Cardiac muscle cell (in vitro differentiated cells and primary cell): ENCODE measurements at places on chromosomes 13 and 19. TPM values are rescaled to one million over a fixed set of nuclear protein-coding genes. Genes with fewer than 3 reads are reported as not detected.

GRCh38 chr19:19207637-19208572 lies 3.9 kb upstream of the NCAN start:
- DNase-seq: no peak

DNA sequence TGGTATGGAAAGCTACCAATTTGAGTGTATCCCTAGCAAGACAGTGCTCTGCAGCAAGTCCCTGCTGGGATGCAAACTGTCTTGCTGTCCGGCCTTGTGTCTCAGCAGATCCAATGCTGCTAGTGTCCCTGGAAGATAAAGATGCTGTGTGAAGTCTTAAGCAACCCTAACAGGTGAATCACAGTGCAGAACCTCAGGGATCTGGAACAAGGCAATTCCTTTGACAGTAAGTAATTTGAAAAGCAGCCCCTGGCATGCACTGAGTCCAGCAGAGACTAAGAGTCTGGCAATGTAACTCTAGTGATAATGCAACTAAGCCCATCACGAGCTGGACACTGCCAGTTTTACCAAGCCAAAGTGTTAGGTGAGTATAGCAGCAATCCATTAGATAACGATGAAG lies 1.7 kb upstream of the UCHL3 start:
- DNase-seq: no peak

- DNase-seq: no peak
Measured at GRCh38 chr13:48817166-48817802, 158.4 kb upstream of the FNDC3A start.

The PSG1 gene
- not detected in 2 replicates for polyA plus RNA-seq

DNA sequence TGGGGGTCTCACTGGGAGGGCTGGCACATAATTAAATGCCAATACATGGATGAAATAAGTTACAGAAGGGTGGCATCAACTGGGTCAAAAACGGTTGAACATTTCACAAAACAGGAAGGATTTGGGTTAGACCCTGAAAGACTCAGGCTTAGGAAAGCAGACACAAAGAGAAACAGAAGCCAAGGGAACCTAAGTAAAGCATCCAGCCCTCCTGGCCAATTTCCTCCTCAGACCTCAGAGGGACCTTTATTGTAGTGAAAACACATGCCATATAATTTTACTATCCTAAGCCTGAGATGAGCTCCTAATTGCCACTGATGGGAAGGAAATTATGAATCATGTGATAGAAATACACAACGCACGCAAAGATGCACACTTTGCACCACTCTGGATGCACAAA lies 12.1 kb upstream of the CEACAM3 start:
- no peak for DNase-seq

DNA sequence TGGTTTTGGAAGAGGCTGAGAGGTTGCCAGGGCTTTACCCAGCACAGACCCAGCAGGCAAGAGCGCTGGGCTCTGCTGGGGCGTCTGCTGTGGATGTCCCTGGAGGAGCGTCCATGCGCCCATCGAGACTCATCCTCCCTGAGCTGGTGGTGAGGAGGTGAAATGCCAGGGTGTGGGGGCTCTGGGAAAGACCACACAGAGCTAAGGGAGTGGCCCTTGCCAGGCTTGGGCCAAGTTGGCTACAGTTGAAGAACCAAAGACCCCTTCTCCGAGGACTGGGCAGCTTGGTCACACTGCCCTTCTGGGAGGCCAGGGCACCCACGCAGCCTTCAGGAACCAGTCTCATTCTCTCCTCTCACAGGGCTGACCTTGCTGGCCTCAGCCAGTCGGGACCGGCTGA lies 24.6 kb upstream of the OVOL3 start:
- no peak for DNase-seq

- DNase-seq: no peak
Measured at GRCh38 chr19:29917911-29918310, 24.1 kb upstream of the URI1 start.

The RASGRP4 gene
- polyA plus RNA-seq: 0.35 TPM in 1 of 2 replicates, not detected in the other

DNA sequence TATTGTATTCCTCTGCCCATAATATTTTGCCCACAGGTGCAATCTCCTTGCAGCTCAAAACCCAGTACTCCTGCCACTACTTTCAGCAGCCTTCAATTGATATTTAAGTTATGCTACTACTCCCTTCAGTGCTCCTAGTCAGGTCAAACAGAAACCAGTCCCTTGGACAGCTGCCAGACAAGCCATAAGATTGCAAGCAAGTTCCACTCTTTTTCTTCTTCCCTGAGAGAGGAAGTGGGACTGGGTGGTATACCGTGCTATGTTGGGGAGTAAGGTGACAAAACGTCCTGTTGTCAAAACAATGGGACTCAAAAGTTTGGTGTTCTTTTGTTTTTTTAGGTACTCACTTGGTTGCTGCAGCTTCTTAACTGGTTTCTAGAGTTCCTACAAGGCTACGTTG lies 63.1 kb upstream of the FRY start:
- DNase-seq: no peak

The DNASE2 gene
- 26.0 and 49.5 TPM in 2 replicates for polyA plus RNA-seq

GRCh38 chr13:89150362-89150761 lies 1479.2 kb downstream of the SLITRK5 start:
- DNase-seq: no peak

The CCNA1 gene
- 0.26 and 0.96 TPM in 2 replicates for polyA plus RNA-seq
